ENCODE measurements at places on chromosomes 11 and 22.

GRCh38 chr11:61701242-61701886 lies 21.2 kb downstream of the DAGLA start:
- DNase-seq: no peak

DNA sequence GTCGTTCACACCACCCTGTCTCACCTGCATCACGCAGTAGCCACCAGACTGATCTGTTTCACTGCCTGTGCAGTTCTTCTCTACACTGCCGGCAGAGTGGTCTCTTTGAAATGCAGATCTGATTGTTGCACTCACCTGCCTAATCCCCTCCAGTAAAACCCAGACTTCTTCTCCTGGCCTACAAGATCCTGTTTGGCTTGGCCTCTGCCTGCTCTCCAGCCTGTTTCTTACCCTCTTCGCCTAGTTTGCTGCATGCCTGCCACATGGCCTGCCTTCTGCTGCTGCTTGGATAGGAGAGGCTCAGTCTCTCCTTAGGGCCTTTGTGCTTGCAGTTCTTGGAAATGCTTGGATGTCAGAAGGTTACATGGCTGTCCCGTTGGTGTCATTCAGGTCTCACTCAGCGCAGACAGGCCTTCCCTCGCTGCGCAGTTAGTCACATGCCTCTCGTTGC lies 42.0 kb downstream of the PACS1 start:
- no peak for DNase-seq

DNA sequence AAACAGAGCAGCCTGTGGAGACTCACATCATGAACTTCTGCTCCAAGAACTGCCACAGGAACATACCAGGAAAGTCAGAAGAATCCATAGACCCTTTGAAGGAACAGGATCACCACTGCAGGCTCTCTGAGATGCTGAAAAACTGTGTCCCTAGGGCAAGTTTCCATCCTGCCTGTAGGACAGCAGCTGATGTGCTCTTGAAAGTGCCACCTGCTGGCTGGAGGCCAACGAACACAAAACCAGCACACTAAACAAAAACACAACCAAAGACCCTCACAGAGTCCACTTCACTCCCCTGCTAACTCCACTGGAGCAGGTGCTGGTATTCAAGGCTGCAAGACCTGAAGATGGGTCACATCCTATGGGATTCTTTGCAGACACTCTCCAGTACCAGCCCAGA lies 12.0 kb upstream of the NXPE1 start:
- DNase-seq: no peak

GRCh38 chr11:10622957-10623791 lies 54.7 kb upstream of the LYVE1 start:
- no peak for DNase-seq

DNA sequence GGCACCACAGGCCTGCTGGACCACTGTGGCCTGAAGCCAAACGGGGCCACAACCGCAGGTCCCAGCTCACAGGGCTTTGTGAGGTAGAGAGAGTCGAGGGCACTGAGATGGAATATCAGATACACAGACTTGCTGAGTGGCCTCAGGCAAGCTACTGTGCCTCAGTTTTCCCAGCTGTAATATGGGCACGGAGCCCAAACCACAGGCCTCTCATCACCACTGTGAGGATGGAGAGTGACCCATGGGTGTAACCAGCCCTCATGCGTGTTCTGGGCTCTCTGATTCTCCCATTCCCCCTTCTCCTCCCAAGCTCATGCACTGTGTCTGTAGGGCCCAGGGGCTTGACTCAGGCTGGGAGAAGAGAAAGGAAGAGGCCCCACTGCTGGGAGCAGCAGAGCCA lies 4.2 kb downstream of the UNC93B1 start:
- DNase-seq: no peak

DNA sequence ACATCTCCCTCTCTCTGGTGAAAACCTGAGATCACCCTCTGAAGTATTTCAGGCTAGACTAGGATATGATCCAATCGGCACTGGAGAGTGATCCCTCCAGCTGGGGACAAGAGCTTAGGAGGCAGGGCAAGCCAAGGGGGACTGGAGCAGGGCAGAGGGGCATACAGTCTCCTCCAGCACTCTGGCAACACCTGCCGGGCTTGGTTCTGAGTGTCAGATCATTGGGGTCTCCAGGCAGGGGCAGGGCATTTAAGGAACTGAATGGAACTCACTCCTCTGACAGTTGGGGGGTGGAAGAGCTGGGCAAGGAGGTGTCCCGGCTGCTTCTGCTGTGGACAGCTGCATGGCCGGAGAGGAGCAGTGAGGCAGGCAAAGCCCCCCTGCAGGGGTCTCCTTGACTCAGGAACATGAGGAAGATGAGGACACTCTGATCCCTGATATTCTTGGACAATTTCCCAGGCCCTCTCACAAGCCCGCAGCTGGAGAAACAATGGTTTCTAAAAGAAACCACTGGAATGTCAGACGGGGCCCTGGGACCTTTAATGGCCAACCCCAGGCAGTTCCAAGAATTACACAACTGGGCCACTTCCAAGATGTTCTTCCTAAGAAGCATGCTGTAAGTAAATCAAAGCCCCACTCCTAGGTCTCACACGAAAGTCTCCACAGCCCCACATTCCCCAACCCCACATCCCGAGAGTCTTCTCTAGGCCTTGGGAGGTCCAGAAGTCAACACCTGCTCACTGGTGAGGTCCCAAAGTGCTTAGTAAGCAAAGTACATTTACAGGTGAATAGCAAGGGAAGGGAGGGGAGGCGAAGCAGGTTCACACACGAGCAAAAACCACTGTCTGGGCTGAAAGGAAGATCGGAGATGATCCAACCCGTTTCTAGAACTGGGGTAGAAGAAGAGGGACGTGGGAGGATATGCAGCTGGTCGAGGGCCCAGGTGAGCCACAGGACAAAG lies 1.2 kb upstream of the CCDC86 start:
- no peak for DNase-seq

DNA sequence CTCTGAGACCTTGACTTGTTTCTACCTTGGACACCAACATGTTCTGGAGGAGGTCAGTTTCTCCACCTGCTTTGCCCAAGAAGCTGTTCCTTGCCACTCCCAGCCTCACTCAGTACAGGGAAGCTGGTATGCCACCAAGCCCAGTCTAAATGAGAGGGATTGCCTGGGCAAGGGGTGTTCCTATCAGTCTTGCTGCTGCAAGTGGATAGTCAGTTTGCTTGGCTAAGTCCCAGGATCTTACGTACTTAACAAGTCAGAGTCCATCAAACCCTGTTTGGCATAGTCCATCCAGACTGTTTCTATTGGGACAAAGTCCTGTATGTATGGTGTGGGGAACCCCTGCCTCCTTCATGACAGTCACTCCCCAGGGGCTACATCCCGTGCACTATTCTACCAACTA lies 66.6 kb downstream of the RPL27A start:
- no peak for DNase-seq

DNA sequence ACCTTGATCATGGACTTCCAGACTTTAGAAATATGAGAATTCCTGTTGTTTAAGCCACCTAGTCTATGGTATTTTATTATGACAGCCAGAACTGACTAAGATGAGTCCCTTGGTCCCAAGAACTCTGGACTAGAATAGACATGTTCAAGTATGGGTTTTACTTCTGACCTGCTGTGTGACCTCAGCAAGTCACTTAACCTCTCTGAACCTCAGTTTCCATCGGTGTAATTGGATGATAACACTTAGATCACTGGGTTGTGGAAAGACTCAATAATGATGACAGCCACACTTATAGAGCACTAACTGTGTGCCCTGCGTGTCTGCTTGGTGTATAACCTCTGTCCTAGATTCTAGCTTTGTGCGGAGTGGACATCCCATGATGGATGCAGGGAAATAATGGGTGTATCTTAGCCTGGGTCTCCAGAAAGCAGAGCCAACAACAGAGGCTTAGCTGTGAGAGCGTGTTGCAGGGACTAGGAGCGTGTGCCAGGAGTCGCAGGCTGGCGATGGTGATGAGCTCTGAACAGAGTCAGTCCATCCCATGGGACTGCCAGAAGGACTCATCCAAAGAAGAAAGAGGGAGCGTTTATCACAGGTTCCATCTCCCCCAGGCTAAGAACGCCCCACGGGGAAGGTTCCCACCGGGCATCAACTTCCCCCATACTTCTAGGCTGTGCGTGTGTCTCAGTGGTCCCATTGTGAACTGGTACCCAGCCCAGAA lies 93.2 kb upstream of the TP53I11 start:
- DNase-seq: no peak

- no peak for DNase-seq
Observed at GRCh38 chr11:113689768-113690618, 16.1 kb downstream of the TMPRSS5 start.
